Stimulated activated CD4-positive, alpha-beta T cell treated with anti-CD3 and anti-CD28 coated beads, Interleukin-15, amount 100 ng/mL, for 1 hour (primary cell): ENCODE measurements at places on chromosomes 16 and 17.

- DNase-seq: no peak
Observed at GRCh38 chr17:32191306-32191705, 49.0 kb downstream of the RHOT1 start.

GRCh38 chr17:80826955-80827645 lies 164.5 kb upstream of the CHMP6 start:
- DNase-seq: no peak

DNA sequence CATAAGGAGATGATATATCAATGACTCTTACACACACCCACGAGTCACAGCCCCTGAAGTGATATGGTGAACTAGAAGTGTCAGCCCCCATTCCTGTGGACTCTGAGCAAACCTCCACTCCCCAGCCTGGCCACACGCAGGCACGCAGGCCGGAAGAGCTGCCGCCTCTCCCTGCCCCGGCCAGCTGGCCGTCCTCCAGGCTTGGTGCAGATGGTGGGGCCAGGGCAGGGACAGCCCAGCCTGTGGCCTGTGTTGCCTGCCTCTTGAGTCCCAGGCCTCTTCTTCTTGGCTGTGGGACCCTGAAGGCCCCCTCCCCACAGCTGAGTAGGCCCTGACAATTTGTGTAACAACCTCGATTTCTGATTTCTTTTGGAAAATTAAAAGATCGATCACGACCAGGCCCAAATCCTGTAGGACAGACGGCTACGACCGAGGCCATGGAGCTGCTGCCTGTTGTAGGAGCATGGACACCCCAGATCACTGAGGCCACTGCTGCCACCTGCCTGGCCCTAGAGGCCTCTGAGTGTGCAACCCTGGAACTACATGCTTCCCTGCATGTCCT lies 10.0 kb upstream of the MPRIP start:
- DNase-seq: no peak

- DNase-seq: no peak
Observed at GRCh38 chr16:1026784-1027500, 45.4 kb downstream of the SOX8 start.

DNA sequence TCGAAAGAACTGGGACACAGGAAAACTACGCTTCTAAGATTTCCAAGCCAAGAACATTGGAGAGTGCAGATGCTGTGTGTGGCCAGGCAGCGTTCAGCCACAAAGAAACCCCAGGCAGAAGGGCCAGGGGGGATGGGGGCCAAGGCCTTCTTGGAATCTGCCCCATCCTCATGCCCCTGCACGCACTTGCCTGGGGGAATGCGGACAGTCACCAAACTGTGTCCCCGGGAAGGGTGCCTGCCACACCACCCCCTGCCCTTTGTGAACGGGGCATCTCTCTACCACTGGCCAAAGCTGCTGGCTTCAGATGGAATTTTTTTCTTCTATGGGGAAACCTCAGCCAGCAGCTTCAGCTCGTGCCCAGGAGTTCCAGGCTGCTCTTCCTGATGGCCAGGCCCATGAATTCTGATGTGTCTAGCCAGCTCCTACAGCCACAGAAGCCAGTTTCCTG lies 32.0 kb upstream of the DNAH17 start:
- no peak for DNase-seq

- DNase-seq: no peak
Observed at GRCh38 chr16:83842291-83842690, 34.5 kb downstream of the HSBP1 start.

- no peak for DNase-seq
Observed at GRCh38 chr16:85359147-85359822, 247.0 kb upstream of the CIBAR2 start.
